ENCODE measurements at places on chromosomes 3 and 15. TPM values are rescaled to one million over a fixed set of nuclear protein-coding genes. Genes with fewer than 3 reads are reported as not detected.

Gene COMMD2
- 57.1 TPM for polyA plus RNA-seq

Gene CHCHD6
- 24.7 TPM for polyA plus RNA-seq

Gene ISL2
- polyA plus RNA-seq = not detected

- DNase-seq = no peak
Measured at GRCh38 chr3:176120507-176120906, 1076.8 kb downstream of the TBL1XR1 start.

GRCh38 chr15:89042387-89042786 is 45.9 kb upstream of the ABHD2 start:
- DNase-seq = no peak

- DNase-seq = no peak
Measured at GRCh38 chr3:178257491-178257890, 278.7 kb upstream of the KCNMB2 start.

DNA sequence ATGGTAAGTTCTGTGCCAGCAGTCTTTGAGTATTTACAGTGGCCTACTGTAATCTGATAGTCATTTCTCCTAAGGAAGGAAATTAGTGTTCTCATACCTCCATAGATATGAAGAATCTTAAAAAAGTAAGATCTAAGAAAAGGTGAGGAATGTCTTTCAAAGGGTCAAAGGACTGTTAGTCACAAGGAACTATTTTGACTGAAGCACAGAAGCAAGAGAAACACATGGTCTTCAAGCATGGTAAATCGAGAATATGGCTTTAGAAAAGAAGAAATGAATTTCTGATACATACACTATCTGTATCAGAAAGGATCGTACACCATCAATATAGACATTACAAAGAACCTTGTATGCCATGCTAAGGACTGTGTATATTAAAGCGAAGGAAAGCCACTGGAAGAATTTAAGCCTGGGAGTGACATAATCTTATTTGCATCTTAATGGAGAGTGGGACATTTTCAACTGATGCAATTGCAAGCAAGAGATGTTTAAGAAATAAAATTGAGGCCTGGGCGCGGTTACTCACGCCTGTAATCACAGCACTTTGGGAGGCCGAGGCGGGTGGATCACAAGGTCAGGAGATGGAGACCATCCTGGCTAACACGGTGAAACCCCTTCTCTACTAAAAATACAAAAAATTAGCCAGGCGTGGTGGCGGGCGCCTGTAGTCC is 5.5 kb upstream of the ACAP2 start:
- DNase-seq = no peak

DNA sequence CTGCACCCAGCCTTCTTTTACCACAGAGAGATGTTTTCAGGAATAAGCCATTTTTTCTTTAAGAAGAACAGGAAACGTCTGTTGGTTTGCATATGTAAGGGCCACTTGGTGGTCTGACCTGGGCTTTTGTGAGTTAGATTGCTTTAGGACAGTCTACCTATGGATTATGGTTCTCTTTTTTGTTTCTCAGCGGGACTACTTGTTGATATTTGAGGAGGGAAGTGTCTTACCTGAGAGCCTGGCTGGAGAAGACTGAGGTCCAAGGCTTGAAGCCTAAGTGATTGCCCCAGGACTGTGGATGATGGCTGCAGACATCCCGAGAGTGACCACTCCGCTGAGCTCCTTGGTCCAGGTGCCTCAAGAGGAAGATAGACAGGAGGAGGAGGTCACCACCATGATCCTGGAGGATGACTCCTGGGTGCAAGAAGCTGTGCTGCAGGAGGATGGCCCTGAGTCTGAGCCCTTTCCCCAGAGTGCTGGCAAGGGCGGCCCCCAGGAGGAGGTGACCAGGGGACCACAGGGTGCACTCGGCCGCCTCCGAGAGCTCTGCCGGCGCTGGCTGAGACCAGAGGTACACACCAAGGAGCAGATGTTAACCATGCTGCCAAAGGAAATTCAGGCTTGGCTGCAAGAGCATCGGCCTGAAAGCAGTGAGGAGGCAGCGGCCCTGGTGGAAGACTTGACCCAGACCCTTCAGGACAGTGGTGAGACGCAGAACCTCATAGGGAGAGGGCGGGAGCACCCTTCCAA is 3.0 kb downstream of the ZSCAN2 start:
- DNase-seq = no peak

- no peak for DNase-seq
Measured at GRCh38 chr15:95520922-95521321, 809.6 kb upstream of the NR2F2 start.

- DNase-seq = no peak
Measured at GRCh38 chr3:194129581-194130133, 6.3 kb upstream of the HES1 start.
